ENCODE measurements at places on chromosomes 13 and 19. TPM values are rescaled to one million over a fixed set of nuclear protein-coding genes. Genes with fewer than 3 reads are reported as not detected.

Gene KISS1R
- total RNA-seq = not detected

Gene IQCN
- total RNA-seq = 2.4 TPM

Gene RAB20
- 16.1 TPM for total RNA-seq

Gene PALM
- 26.7 TPM for total RNA-seq

GRCh38 chr19:6108721-6109633 lies 1.3 kb downstream of the RFX2 start:
- peak overlapping the region; percentile 69 for H3K4me3 ChIP-seq
- no peaks in the 10 kb centered on the region for H3K36me3 ChIP-seq
- DNase-seq = peak; percentile 70
- peaks cover 25% of the 10 kb centered on the region for H3K27me3 ChIP-seq
- peak overlapping the region; percentile 55 for H3K27ac ChIP-seq

- H3K4me3 ChIP-seq = peak within 1 kb of the TSS; percentile 48
- peak; percentile 81 for DNase-seq
- peak within 1 kb of the TSS; percentile 34 for H3K27ac ChIP-seq
- H3K36me3 ChIP-seq = no peaks in the 10 kb centered on the region
- no peaks in the 10 kb centered on the region for H3K27me3 ChIP-seq
- H3K4me1 ChIP-seq = peaks cover 30% of the 10 kb centered on the region
These were observed at the start of gene DOCK9 for GRCh38 chr13:98977568-98978265. TSS of gene DOCK9 (minus strand) at chr13:98978064. CDS start at chr13:98977909, 155 bp downstream.

- no peak overlapping the region for H3K27ac ChIP-seq
- H3K36me3 ChIP-seq = no peaks in the 10 kb centered on the region
- H3K27me3 ChIP-seq = no peaks in the 10 kb centered on the region
- peak overlapping the region; percentile 33 for H3K4me3 ChIP-seq
These were observed 29.0 kb downstream of the UTP14C start for GRCh38 chr13:52053460-52053859.

DNA sequence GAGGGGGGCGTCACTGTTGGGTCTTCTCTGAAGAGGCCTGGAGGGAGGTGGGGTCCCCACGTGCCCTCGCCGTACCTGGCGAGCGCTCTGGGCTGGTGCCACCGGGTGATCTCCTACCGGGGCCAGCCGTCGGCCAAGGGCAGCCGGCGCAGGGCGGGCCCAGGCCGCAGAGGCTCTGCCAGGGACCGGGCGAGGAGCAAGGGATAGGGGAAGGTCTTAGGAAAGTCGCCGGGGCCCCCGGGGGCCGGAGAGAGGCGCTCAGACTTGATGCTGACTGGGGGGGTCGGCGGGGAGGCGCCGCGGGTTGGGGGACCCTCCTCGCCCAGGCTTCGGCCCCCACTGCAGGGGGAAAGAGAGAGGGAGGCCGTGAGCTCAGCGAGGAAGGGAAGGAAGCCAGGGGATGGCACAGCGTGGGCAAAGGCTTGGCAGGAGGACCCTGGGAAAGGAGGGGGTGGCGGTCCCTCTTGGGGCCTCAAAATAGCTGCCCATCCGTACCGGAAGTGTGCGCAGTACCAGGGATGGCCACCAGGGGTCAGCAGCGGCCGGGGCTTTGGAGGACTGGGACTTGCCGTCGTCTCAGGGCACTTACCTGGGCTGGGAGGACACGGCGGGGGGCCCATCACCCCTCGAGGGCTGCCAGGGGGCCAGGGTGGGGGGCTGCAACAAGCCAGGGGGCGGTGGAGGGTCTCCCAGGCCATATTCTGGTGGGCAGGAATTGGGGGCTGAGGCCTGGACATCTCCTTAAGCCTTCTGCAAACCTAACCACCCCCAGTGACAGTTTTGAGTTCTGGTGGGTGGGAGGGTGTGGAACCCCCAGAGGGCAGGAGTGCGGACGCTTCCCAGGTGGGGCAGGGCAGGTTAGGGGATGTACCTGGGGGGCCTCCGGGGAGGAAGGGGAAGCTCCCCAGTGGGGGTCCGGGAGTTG lies 7.7 kb upstream of the TMEM161A start:
- peak; percentile 97 for DNase-seq
- peaks cover 1% of the 10 kb centered on the region for H3K27me3 ChIP-seq
- no peaks in the 10 kb centered on the region for H3K4me1 ChIP-seq
- H3K27ac ChIP-seq = no peak overlapping the region

GRCh38 chr13:60679928-60680694 lies 283.1 kb downstream of the TDRD3 start:
- H3K4me3 ChIP-seq = no peak overlapping the region
- no peak for DNase-seq
- H3K27me3 ChIP-seq = no peaks in the 10 kb centered on the region
- H3K36me3 ChIP-seq = no peaks in the 10 kb centered on the region

GRCh38 chr19:13621413-13621812 lies 115.1 kb upstream of the CACNA1A start:
- H3K27me3 ChIP-seq = peaks cover 13% of the 10 kb centered on the region
- H3K27ac ChIP-seq = no peak overlapping the region
- H3K36me3 ChIP-seq = no peaks in the 10 kb centered on the region

DNA sequence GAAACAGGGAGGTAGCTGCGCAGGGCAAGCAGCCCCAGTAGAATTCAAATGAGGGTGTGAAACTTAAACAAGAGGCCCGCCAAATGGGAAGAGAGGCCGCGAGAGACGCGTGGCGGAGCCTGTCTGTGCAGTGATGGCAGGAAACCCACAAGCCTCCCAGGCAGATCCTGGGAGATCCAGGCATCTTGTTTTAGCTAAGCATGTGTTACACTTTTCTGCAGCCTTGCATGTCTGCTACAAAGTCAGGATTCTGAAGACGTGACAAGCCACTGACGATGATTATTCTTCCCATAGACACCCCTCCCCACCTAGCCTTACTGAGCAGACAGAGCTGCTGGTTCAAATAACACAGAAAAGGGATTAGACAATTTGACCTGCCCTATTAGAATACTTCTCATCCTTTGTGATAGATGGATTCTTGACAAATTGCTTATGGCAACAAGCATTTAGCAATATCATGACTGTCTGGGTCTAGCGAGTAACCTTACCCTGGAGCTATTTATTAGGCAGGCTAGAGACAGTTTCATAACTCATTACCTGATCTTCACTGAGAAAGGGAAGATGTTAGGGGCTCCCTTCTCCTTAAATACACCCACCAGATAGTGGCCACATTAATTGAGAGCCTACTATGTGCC lies 185.2 kb upstream of the IRS2 start:
- H3K4me1 ChIP-seq = no peaks in the 10 kb centered on the region
- H3K27me3 ChIP-seq = no peaks in the 10 kb centered on the region
- peak overlapping the region; percentile 53 for H3K27ac ChIP-seq
- no peak overlapping the region for H3K4me3 ChIP-seq
- peak; percentile 13 for DNase-seq

GRCh38 chr19:42115705-42116104 lies 16.5 kb downstream of the POU2F2 start:
- H3K36me3 ChIP-seq = no peaks in the 10 kb centered on the region
- no peaks in the 10 kb centered on the region for H3K4me1 ChIP-seq
- H3K27me3 ChIP-seq = no peaks in the 10 kb centered on the region
- H3K27ac ChIP-seq = no peak overlapping the region
- DNase-seq = no peak
- no peak overlapping the region for H3K4me3 ChIP-seq

- DNase-seq = no peak
- peaks cover 3% of the 10 kb centered on the region for H3K4me1 ChIP-seq
- no peaks in the 10 kb centered on the region for H3K27me3 ChIP-seq
These were observed 173.8 kb downstream of the EFNB2 start for GRCh38 chr13:106361621-106362020.

GRCh38 chr13:79382545-79383275 lies 23.3 kb downstream of the RBM26 start:
- no peak for DNase-seq
- no peak overlapping the region for H3K4me3 ChIP-seq
- no peaks in the 10 kb centered on the region for H3K27me3 ChIP-seq
- H3K27ac ChIP-seq = no peak overlapping the region
- H3K4me1 ChIP-seq = peaks cover 8% of the 10 kb centered on the region

GRCh38 chr13:21537105-21537504 lies 66.9 kb downstream of the MICU2 start:
- no peaks in the 10 kb centered on the region for H3K27me3 ChIP-seq
- peaks cover 15% of the 10 kb centered on the region for H3K36me3 ChIP-seq
- no peak overlapping the region for H3K4me3 ChIP-seq
- H3K4me1 ChIP-seq = no peaks in the 10 kb centered on the region
- no peak overlapping the region for H3K27ac ChIP-seq
- DNase-seq = no peak

GRCh38 chr19:55283548-55284377 lies at the start of gene BRSK1:
TSS of gene BRSK1 (plus strand) at chr19:55283997. CDS start at chr19:55284443, 446 bp downstream.
- H3K4me1 ChIP-seq = peaks cover 2% of the 10 kb centered on the region
- DNase-seq = peak; percentile 95
- peak within 1 kb of the TSS; percentile 76 for H3K27ac ChIP-seq
- H3K4me3 ChIP-seq = peak within 1 kb of the TSS; percentile 77

Measured in endodermal cell (in vitro differentiated cells).